ENCODE measurements at places on chromosomes 1 and 21.

GRCh38 chr1:155410931-155411330, 90.2 kb downstream of the RUSC1 start:
- DNase-seq, result no peak

DNA sequence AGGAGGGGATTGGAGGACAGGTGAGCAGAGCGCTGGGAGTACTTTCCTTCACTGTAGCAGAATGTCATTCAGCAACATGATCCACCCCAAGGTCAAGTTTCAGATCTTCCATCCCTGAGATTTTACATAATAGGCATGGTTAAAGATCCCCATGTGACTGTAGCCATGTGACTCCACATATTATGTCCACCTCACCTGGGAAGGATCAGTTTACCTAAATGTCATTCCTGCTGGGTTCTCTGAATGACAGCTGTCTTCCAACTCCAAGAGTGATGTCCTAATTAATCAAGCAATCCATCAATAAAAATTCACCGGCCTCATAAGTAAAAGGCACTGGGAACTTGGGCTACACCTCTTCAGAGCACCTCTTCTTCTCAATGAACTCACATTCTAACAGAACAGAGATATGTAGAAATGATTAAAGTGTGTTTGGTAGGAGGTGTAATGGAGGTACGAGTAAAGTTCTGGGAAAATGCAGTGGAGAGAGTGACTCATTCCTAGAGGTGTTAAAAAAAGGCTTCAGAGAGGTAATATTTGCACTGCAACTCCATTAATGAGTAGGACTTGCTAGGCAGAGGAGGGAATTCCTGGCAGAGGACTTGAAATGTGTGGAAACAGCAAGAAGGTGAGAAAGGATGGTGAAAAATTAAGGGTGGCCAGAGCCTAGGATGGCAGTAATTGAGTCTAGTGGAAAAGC, 22.2 kb upstream of the MAPKAPK2 start:
- DNase-seq, result no peak

GRCh38 chr21:24204641-24205040, 1402.6 kb downstream of the MRPL39 start:
- no peak for DNase-seq

GRCh38 chr1:38826262-38826661, 33.3 kb downstream of the RRAGC start:
- no peak for DNase-seq

GRCh38 chr1:217026531-217026930, 303.3 kb upstream of the ESRRG start:
- DNase-seq, result no peak

DNA sequence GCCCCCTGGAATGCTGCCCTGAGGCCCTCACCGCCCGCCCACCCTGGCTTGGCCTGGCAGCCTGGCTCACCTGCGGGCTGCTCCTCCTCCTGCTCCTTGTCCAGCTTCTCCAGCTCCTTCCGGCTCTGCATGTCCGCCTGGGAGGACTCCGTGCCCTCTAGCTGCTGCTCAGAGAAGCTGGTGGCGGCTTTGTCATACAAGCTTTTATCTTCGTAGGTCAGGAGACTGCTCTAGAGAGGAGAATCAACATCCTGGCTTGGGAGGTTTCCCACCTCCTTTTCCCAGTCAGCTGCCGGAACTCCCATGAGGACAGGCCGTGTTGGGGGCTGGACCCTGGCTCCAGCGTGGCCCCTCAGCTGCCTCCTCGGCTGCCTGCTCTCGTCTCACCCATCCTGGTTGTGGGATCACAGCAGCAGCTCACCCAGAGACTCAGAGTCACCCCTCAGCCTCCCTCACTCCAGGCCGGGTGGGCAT, 36.6 kb upstream of the TMEM52 start:
- no peak for DNase-seq

GRCh38 chr21:33196941-33197374, 32.8 kb upstream of the IFNAR2 start:
- no peak for DNase-seq

Data from NCI-H2081 treated with DMSO at 0.1 percent for 48 hours (cell line).